Osteoblast (primary cell): ENCODE measurements at places on chromosomes 7 and 10. TPM values are rescaled to one million over a fixed set of nuclear protein-coding genes. Genes with fewer than 3 reads are reported as not detected.
A peak's percentile ranks its signal among the peaks of the same experiment; 100 is the strongest.

The MCM10 gene
- 1.4 and 2.4 TPM in 2 replicates for total RNA-seq

The LRRD1 gene
- 0.29 and 0.36 TPM in 2 replicates for total RNA-seq

The TMEM176A gene
- not detected in 2 replicates for total RNA-seq

The ATOH7 gene
- under 0.01 TPM in 1 of 2 replicates, not detected in the other for total RNA-seq

The NMT2 gene
- total RNA-seq = 43.8 and 61.0 TPM in 2 replicates

The FLNC gene
- 93.7 and 130 TPM in 2 replicates for total RNA-seq

The TFEC gene
- total RNA-seq = under 0.01 and 0.36 TPM in 2 replicates

The GPR85 gene
- 7.2 and 10.3 TPM in 2 replicates for total RNA-seq

DNA sequence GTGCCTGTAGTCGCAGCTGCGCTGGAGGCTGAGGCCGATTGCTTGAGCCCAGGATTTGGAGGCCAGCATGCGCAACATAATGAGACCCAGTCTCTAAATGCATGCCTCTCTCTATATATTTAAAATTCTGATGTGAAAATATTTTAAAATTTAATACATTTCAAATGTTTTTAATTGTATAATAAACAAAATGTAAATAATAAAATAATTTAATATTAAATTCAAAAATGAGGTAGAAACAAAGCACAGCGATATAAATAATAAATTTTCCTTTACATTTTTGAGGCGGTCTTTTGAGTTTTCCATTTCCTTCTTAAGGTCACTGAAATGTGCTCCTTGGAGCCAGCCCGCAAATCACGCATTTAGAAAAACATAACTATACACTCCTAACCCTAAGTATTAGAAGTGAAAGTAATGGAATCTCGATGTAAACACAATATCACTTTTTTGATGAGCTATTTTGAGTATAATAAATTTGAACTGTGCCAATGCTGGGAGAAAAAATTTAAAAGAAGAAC, 523 bp upstream of the CDK1 start:
- peak; percentile 8 for DNase-seq

DNA sequence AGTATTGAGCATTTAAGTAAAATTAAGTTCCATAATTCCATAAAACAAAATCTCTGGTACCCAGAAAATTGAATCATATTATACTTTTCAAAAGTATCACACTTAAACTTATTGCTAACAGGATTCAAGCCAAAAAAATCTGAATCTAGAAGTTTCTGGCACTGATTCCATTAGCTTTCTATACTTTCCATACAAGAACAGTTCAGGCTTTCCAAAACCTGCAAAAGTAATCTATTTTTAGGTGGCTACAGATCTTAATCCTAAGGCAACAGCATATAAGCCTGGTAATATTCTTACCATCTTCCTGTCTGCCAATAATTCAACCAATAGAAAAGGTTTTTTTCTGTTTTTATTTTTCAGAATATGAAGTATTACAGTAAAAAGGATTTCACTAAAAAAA, 185.0 kb downstream of the CRPPA start:
- no peak for DNase-seq

DNA sequence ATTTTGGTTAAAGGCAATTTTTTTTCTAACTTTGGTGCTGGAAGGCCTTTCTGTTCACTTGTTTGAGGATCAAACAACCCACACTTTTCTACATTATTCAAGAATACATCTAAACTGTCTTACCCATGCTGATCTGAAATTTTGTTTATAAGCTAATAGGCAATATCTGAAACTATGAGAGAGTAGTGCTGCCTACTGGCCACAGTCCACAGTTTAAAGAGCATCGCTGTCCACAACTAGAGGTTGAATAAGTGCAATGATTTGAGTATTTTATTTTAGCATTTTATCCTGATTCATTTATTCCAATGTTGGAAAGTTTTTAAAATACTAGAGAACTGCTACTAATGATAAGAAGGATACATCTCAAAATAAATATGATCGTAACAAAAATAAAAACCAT, 306.9 kb downstream of the ELMO1 start:
- peak; percentile 14 for DNase-seq

- no peak for DNase-seq
These were observed 12.0 kb upstream of the DHTKD1 start for GRCh38 chr10:12056748-12057147.

DNA sequence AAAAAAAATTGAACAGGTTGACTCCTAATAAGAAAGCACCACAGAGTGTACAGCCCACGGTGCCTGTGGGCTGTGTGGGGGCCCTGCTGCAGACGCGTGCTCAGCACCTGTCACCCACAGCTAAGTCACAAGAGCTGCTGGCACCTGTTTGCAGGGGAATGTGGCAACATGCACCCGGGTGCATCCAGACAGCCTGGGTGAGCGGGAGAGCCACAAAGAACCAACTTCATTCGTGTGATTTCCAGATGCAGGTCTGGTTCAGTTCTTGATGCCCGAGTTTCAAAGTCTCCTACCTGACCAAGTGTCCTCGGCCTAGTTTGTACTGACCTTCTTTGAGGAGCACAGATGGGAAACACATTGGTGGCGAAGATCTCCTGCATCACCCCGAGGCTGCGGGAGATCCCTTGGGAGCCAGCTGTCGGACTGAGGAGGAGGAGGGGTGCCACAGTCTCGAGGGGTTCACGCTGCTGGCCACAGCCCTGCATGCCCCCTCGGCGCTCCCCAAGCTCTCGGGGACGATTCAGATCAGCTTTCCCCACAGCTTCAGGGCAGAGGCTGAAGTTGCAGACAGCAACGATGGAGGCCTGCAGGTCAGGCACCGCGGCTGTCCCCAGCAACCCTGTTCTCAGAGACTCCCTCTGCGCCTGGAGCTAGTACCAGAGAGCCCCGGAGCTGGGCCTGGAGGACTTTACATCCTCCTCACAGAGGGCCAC, 35.3 kb downstream of the AMZ1 start:
- peak; percentile 59 for DNase-seq

GRCh38 chr7:50646069-50646468, 80.9 kb upstream of the DDC start:
- no peak for DNase-seq

GRCh38 chr7:126449611-126450268, 803.0 kb downstream of the GRM8 start:
- DNase-seq = no peak

DNA sequence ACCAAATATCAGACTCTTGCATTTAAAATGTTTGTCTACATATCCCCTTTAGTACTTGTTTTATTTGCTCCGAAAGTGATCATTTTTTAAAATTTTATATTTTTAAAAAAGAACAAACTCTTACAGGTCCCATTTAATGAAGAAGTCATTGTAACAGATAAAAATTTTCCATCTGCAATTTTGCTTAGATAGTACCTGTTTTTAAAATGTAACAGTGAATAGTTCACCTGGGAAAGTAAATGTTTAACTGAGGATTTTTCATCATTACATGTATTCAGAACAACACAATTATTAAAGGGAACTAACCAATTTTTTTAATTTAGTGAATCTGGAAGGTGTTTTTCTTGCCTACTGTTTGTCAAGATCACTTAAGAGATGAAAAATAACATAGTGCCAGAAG, 1099.5 kb upstream of the PHF14 start:
- DNase-seq = no peak

GRCh38 chr10:6995341-6995740, 415.3 kb upstream of the PRKCQ start:
- no peak for DNase-seq

- DNase-seq = no peak
These were observed 559 bp upstream of the FKBP14 start for GRCh38 chr7:30027065-30027456.

DNA sequence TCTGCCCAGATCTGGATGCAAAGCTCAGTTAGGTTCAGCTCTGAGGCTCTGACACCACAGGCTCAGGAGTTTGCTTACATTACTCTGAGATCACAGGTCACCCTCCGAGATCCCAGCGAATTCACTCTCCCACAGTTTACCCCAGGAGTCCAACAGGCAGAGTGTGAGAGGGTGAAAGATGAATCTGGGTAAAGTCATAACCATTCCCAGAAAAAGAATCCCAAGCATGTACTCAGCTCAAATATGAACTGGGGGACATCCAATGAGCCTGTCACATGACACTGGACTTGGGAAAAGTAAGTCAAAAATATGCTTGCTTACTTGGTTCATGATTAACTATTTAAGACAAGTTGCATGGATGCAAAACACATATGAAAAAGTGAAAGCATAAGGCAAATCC, 110.3 kb upstream of the ARID5B start:
- no peak for DNase-seq

- peak; percentile 52 for DNase-seq
These were observed 142.1 kb upstream of the EEPD1 start for GRCh38 chr7:36010656-36011587.

DNA sequence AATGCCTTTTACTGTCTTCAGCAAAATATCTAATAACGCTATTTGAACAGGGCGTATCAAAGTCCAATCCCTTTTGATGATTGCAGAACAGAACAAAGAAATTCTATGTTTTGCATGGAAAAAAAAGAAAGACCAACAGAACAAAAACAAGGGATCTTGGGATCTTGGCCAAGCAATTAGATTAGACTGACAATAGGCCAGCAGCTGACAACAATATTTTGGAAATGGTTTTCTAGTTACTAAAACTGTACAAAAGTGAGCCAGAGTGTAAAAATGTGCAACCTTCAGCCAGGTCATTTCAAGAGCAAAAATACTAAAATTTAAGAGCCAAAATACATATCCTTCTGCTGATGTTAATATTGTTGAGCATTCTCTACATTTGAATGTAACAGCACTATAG, 716.5 kb upstream of the KCND2 start:
- DNase-seq = no peak

- DNase-seq = no peak
These were observed 41.2 kb upstream of the NPTX2 start for GRCh38 chr7:98575878-98576277.

GRCh38 chr10:6022660-6023059, 39.5 kb downstream of the IL2RA start:
- DNase-seq = no peak

DNA sequence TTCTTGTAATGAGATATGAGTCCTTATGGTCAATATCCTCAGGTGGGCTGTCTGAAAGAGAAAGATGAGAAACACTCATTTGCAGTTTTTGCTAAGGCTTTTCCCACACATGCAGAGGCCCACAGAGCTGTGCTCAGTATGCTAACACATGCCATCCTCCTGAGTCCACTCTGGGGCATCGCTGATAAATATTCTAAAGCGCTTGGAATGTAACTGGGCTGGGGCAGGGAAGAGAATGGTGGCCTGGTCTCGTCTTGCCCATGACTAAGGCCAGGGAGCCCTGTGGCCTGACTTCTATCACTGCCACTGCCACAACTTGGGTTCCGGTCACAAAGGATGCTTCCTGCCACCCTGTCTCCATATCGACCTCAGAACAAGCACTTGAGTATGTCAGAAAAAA, 199.7 kb upstream of the FRMD4A start:
- no peak for DNase-seq

GRCh38 chr10:124384172-124384571, 34.6 kb downstream of the OAT start:
- peak; percentile 76 for DNase-seq

DNA sequence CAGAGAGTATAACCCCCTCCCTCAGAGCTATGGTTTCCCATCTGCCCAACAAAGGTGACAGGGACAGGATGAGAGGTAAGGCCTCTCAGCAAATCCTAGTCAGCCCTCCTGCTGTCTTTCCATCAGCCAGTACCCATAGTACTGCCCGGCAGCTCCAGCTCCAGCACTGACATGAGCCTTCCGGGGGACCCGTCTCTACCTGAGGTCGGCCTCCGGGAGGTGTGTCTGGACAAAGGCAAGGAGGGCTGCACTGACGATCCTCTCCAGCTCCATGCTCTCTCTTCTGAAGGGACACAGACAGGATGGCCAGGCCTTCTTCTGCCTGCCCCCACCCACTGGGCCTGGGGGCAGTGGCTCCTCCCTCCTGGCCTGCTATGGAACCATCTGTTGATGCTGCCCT, 4.3 kb downstream of the FBXL15 start:
- DNase-seq = no peak

DNA sequence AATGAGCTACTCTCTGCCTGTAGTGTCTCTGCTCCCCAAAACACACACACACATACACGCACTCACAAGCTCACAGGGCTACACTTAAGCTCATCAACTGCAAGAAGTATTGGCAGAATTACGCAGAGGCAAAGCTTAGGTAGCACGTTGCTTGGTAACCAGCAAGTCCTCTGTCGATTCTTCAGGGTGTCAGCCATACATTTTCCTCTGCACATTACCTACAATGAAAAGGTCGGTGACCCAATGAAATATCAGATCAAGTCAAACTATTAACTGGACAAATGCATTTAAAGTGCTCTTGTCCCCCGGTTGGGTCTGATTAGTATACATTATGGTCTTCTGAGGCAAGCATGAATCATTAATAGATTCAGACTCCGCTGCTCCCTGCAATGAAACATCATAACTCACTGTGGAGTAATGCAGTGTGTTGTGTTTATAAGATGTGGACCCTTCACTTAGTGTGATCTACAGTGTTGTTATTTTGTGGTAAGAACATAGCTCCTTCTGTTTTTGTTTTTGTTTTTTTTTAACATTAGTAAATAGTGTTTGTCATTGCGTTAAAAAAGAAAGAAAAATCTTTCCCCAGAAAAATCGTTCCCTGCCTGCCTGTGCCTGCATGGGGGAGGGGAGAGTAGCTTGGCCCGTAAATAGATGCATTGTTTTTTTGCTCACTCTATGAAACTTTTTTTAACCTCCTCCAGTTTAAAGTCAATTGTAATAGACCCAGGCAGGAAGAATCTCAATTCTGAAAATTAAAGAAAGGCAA, 325.5 kb downstream of the SFMBT2 start:
- DNase-seq = no peak

DNA sequence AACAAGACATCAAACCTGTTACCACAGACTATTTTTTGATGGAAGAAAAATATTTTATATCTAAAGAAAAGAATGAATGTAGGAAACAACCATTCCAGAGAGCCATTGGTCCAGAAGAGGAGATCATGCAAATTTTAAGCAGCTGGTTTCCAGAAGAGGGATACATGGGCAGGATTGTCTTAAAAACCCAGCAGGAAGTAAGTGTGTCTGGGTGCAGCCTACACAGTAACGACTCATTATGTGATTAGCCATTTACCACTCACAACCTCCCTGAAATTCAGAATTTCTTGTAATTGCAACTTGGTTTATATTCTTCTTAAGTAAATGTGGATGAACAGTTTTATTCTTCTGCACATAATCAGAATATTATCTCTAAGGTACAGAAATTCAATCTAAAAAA, 46.2 kb downstream of the NOC3L start:
- peak; percentile 4 for DNase-seq

DNA sequence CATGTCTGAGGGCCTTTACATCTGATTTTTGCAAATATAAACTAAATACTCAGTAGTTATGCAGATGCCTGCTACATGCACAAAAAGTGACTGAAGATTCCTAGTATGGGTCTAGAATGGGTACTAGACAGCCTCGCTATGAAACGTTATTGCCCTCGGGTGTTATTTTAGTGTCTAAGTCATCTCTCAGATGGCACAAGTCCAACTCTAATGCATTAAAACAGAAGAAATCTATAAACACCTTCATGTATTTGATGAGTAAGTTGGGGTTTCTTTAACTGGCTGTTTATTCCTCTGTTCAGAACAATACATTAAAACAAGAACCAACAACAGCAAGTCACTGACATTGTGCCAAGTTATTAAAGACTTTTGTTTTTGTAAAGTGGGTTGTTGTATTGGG, 41.6 kb downstream of the TEX36 start:
- no peak for DNase-seq

- DNase-seq = peak; percentile 85
These were observed 98.2 kb downstream of the PRPF18 start for GRCh38 chr10:13684806-13685482.

- no peak for DNase-seq
These were observed 69.4 kb downstream of the C1GALT1 start for GRCh38 chr7:7251742-7252141.
